ENCODE measurements at places on chromosomes 4 and X. TPM values are rescaled to one million over a fixed set of nuclear protein-coding genes. Genes with fewer than 3 reads are reported as not detected.

GRCh38 chrX:44025555-44025954, 52.4 kb upstream of the NDP start:
- no peaks in the 10 kb centered on the region for H3K27me3 ChIP-seq
- no peaks in the 10 kb centered on the region for H3K4me1 ChIP-seq
- H3K36me3 ChIP-seq, result no peaks in the 10 kb centered on the region
- H3K27ac ChIP-seq, result no peak overlapping the region

DNA sequence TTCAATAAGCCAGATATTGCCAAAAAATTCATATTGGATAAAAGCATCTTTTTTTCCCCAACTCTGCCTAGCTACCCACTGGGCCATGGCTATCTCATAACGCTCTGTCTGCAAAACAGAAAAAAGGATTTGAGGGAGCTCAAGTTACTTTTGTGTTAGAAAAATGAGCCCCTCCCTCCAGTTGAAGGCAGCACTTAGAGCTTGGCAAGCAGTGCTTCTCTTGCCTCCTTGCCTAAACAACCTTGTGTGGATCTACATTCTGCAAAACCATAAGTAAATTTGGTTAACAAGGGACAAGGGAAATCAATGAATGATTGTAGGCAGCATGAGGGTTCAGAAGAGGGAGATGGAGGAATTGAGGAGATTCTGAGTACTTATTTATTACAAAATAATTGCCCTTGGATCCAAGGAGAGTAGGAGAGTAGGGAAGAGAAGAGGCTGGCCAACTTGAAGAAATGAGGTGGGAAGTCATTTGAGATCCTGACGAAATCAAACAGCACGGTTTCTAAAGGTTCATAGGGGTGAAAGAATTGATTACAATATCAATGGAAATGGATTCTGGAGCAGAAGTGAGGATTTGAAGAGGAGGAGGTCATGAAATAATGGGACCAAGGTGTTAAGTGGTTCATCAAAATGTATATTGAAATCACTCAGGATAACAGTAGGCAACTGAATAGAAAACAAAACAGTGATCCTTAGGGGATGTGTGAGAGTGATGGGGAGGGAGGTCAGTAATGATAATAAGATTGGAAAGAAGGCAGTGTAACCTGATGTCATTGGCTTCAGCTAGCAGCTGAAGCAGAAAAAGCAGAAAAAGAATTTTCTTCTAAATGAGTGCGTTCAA, 434.8 kb upstream of the IGFBP7 start:
- H3K27ac ChIP-seq, result no peak overlapping the region
- no peaks in the 10 kb centered on the region for H3K36me3 ChIP-seq
- no peaks in the 10 kb centered on the region for H3K27me3 ChIP-seq
- H3K4me3 ChIP-seq, result no peak overlapping the region

DNA sequence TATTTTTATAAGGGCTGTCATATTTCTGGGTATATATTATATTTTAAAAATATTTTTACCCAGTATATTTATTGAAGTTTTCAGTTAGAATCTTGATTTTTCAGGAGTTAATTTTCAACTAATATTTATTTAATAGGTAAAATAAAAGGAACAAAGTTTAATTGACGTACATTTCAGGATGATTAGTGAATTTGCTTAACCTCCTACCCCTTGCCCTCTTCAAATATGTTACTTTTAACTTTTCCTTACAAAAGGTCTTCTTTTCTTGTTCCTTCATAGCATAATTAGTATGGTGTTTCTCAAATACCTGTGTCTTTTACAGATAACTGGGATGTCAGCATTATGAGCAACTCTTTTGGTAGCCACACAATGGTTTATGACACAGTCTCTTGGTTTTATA, 24.8 kb upstream of the MSMO1 start:
- no peak for DNase-seq
- H3K27me3 ChIP-seq, result no peaks in the 10 kb centered on the region
- no peak overlapping the region for H3K27ac ChIP-seq

DNA sequence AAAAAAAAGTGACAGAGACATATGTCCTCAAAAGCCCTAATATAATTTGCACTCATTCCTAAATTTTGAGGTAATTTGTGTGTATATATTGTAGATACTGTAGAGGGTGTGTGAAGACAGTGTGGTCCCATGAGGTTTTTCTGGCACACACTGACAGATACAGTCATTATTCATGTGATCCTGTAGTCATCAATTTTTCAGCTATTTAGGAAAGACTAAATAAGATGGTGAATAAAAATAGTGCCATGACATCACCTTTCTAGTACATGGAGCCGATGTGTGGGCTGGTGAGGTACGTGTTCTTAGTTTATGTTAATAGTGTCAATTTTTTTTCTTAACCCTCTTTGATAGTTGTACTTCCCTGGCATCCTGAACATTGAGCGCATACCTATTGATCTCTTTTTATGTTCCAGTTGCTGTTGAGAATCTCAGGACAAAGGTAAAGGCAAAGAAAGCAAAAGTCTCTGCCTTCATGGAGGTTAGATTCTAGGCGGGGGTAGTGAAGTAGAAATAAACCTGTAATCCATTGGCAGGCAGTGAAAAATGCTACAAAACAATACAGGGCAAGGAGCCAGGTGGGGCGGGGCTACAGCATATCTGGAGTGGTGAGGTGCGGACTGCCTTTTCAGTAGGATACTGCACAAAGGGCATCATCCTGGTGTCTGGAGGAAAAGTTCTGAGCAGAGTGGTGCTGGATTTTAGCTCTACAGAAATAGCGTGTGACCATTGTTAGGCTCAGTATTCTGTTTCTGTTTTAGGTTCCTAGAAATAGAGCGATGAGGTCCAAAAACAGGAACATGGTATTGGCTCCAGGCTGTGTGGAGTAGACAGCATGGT, 93.8 kb downstream of the ARHGAP10 start:
- H3K4me3 ChIP-seq, result no peak overlapping the region
- H3K4me1 ChIP-seq, result peaks cover 26% of the 10 kb centered on the region
- DNase-seq, result peak; percentile 55
- 0 out of 2 replicates have a peak, but pooled peaks cover 4% of the 10 kb centered on the region for H3K36me3 ChIP-seq
- H3K27ac ChIP-seq, result no peak overlapping the region
- H3K27me3 ChIP-seq, result no peaks in the 10 kb centered on the region

GRCh38 chr4:1177274-1178141, 5.1 kb upstream of the SPON2 start:
- no peak overlapping the region for H3K4me3 ChIP-seq
- no peak overlapping the region for H3K27ac ChIP-seq
- peak; percentile 46 for DNase-seq
- 0 out of 2 replicates have a peak, but pooled peaks cover under 1% of the 10 kb centered on the region for H3K27me3 ChIP-seq
- no peaks in the 10 kb centered on the region for H3K36me3 ChIP-seq

DNA sequence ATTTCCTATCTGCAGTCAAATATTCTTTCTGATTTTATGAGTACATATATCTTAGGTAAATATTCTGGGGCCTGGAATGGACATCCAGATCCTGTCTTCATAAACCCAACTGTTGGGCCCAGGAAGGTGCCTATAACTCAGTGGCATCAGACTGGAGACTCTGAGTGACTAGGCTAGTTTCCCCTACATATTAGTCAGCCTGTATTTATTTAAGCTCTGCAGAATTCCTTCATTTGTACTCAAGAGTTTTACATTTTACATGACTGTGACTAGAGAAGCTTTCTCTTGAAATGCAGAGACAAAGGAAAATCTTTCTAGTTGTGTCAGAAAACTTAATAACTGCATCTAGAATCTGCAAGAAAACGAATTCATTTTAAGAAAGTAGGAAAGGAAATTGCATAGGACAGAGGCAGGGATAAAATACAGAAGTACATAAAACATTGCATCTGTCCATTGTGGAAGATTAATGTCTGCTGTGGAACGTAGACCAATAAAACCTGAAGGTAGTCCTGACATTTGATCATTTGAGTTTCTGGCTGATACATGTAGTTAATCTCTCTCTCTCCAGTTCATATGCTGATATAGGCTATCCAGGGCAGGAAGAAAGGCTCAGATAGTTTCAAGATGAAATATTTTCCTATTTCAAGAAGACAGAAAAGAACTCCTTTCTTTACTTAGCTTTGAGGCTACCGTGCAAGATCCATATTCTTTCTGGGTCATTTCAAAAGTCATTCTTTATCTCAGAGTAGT, 78.2 kb downstream of the OPHN1 start:
- peak; percentile 37 for DNase-seq
- peak overlapping the region; percentile 67 for H3K27ac ChIP-seq
- no peaks in the 10 kb centered on the region for H3K36me3 ChIP-seq
- peaks cover 21% of the 10 kb centered on the region for H3K4me1 ChIP-seq

- H3K4me1 ChIP-seq, result no peaks in the 10 kb centered on the region
- no peak overlapping the region for H3K27ac ChIP-seq
- H3K36me3 ChIP-seq, result no peaks in the 10 kb centered on the region
- no peaks in the 10 kb centered on the region for H3K27me3 ChIP-seq
- H3K4me3 ChIP-seq, result no peak overlapping the region
These were observed 28.0 kb downstream of the PDHA2 start for GRCh38 chr4:95867919-95868318.

- H3K4me1 ChIP-seq, result no peaks in the 10 kb centered on the region
- H3K36me3 ChIP-seq, result no peaks in the 10 kb centered on the region
- no peaks in the 10 kb centered on the region for H3K27me3 ChIP-seq
- H3K4me3 ChIP-seq, result no peak overlapping the region
These were observed 37.5 kb downstream of the KDR start for GRCh38 chr4:55087913-55088260.

DNA sequence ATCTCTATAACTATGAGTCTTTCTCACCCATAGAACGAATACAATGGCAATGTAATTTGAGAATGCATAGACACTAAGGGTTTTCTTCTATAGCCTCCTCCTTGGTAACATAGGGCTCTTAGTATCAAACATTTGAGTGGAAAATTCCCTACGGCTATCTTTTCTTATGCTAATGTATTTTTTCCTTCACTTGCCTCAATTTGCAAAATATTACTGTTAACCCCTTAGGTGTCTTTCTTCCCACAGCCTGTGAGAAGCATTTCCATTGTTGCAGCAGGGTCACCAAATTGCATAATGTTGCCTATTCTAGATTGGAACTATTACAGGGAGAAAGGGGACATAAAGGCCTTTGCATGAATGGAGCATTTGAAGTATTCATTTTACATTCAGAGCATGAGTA, 140.5 kb upstream of the RAPGEF2 start:
- peaks cover 4% of the 10 kb centered on the region for H3K4me1 ChIP-seq
- no peak overlapping the region for H3K4me3 ChIP-seq
- no peak for DNase-seq
- no peaks in the 10 kb centered on the region for H3K27me3 ChIP-seq
- no peak overlapping the region for H3K27ac ChIP-seq
- no peaks in the 10 kb centered on the region for H3K36me3 ChIP-seq

DNA sequence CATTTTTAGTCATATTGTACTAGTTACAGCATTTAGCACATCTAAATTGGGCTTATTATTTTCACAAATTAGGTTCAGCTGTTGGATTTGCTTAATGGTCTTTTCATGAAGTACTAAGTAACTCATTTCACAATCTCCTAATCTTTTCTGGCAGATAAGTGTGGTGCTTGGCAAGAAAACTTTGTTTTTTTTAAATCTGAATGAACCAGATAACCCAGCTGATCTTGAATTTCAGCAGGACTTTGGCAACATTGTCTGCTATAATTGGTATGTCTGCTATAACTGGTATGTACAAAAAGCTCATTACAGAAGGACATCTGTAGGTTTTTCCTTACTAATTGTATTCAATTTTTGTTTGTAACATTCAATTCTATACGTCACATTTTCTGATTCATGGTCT, 22.7 kb downstream of the WDR19 start:
- no peak overlapping the region for H3K27ac ChIP-seq
- H3K27me3 ChIP-seq, result no peaks in the 10 kb centered on the region
- no peak overlapping the region for H3K4me3 ChIP-seq
- no peak for DNase-seq

- H3K27ac ChIP-seq, result no peak overlapping the region
- H3K36me3 ChIP-seq, result no peaks in the 10 kb centered on the region
- H3K4me3 ChIP-seq, result no peak overlapping the region
- H3K4me1 ChIP-seq, result no peaks in the 10 kb centered on the region
- peaks cover 78% of the 10 kb centered on the region for H3K27me3 ChIP-seq
- no peak for DNase-seq
These were observed 88.2 kb upstream of the GPR50 start for GRCh38 chrX:151088221-151088620.

GRCh38 chr4:79650217-79650616, 242.2 kb upstream of the GK2 start:
- H3K36me3 ChIP-seq, result no peaks in the 10 kb centered on the region
- H3K27ac ChIP-seq, result no peak overlapping the region
- H3K4me3 ChIP-seq, result no peak overlapping the region
- no peaks in the 10 kb centered on the region for H3K27me3 ChIP-seq
- H3K4me1 ChIP-seq, result no peaks in the 10 kb centered on the region

DNA sequence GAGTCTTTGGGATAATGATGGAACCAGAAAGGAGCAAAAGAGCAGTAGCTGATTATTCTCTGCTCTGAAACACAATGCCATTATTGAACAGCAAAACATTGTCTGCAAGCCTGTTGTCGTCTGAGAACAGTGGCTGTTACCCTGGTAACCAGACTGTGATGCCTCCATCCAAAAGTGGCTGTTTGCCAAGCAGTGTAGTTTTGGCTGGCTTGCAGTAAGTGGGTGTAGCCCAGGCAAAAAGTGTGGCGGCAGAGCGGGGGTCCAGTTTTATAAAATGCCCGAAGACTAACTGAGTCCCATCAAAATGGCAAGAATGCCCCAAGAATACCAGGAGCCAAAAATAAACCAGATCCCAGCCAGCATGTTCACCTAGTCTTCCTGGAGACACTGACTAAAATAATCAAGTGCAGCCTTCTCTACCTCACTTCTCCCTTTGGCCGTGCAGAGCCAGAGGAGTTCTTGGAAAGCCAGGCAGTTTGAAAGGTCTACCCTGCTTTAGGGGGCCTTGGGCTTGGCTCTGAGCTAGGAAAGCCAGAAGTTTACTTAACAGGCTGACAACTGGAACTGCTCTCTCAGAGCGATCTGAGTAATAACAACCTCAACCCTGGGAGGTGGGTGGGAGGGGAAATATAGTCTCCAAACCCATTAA, 2.6 kb downstream of the PLP1 start:
- H3K36me3 ChIP-seq, result no peaks in the 10 kb centered on the region
- DNase-seq, result no peak
- H3K27me3 ChIP-seq, result peaks cover 43% of the 10 kb centered on the region
- no peak overlapping the region for H3K4me3 ChIP-seq

DNA sequence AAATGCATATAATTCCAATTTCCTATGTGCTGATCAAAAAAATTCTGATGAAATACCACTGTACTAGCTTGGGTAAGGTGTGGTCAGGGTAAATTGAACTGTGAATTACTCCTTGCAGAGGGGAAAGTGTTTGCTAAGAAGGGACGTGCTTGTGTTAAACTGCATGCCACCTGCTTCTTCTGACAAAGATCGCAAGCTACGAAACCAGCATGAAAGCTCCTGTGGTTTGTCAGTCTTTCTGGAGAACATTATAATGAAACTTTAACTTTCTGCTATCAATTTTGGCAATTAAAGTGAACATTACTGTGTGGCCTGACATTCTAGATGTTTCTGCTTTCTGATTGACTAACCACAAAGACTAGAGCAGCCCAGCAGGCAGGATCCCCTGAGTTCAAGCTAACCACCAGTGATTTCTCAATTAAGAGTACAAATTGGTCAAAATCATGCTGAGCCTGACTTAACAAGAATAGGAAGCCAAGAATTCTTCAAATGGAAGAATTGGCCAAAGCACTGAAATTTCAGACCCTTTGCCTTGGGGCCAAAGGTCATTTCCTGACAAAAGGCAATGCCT, 239.0 kb downstream of the SLITRK2 start:
- no peak for DNase-seq
- no peak overlapping the region for H3K4me3 ChIP-seq
- no peaks in the 10 kb centered on the region for H3K4me1 ChIP-seq

SORBS2 gene
- total RNA-seq, result 15.7 TPM

KDR gene
- 0.20 TPM for total RNA-seq

TREX2 gene
- total RNA-seq, result 2.0 TPM

ZFP92 gene
- not detected for total RNA-seq

RBM46 gene
- not detected for total RNA-seq

TMEM192 gene
- total RNA-seq, result 16.8 TPM

IRS4 gene
- not detected for total RNA-seq

RHOH gene
- total RNA-seq, result not detected

FAM184B gene
- total RNA-seq, result not detected

FOXO4 gene
- total RNA-seq, result 29.3 TPM

ANKRD50 gene
- 14.4 TPM for total RNA-seq

DOK7 gene
- total RNA-seq, result 7.1 TPM
